NCI-H524 (cell line): ENCODE measurements at places on chromosomes 2 and 18.

DNA sequence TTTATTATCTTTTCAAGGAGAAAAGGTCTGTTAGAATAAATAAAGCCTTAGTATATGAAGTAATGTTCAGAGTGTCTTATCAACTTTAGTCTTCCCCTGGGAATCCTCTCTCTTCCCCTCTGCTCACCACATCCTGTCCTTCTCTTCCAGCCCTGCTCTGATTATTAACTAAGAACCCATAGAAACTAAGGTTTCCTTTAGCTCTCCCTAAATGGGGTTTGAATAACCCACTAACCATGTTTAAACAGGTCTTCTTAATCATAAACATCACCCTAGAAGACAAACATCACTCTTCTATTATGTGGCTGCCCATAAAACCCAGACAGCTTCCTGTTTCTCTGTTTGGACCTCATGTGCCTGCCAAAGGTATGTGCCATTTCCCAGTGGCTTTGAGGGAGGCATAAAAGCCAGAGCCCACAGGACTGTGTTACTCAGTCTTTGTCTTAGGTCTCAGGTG lies 50.1 kb downstream of the SLC14A1 start:
- DNase-seq, result no peak

- DNase-seq, result no peak
Measured at GRCh38 chr18:9249254-9249653, 85.3 kb upstream of the TWSG1 start.

DNA sequence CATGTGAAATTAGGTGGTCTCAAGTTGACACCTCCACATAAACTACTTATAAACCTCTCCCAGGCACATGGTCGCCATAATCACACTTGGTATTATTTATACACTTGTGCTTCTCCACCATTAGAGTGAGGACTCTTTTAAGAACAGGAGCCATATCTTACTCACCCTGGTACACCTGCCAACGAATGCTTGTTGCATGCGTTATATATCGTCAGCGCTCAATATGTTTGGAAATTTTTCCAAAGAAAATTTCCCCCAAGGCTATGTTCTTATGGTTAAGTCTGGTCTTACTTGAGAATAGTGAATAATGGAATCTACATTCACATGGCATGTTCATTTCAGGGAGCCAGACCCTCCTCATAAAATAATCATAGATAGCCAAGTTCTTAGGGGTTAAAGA lies 271.7 kb downstream of the BCL11A start:
- DNase-seq, result no peak

- DNase-seq, result no peak
Measured at GRCh38 chr18:48947092-48947491, 3.7 kb downstream of the SMAD7 start.

GRCh38 chr2:239424337-239425045 lies 23.7 kb upstream of the HDAC4 start:
- no peak for DNase-seq

- no peak for DNase-seq
Measured at GRCh38 chr2:60811491-60812375, 55.7 kb downstream of the PAPOLG start.

GRCh38 chr2:196233805-196234475 lies 62.6 kb upstream of the STK17B start:
- DNase-seq, result no peak

DNA sequence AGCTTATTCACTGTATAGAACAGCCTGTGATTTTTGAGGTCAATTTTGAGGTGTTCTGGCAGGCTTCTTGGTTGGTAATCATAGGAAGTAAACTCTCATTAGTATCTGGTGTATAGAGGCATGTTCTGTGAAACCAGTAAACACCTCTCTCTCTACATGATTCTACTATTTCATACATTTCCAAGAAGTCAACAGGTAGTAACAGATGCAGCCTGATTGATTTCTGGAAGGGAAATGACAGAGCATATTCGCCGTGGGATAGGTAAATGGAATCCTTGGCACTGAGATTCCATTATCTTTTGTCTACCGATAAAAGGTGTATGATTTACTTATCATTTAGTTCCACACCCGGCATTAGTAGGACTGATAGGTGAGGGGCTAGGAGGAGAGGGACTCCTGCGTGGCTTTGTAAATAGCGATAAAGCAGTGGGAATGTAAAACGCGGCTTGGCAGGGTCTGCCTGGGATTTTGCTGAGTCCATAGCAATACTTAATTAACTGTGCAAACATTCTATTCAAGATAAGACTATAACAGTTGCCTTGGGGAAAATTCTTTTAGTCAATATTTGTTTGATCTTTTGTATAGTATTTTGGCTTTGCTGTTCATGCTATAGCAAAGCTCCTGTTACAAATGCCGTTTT lies 32.3 kb downstream of the LYPD6B start:
- DNase-seq, result no peak

DNA sequence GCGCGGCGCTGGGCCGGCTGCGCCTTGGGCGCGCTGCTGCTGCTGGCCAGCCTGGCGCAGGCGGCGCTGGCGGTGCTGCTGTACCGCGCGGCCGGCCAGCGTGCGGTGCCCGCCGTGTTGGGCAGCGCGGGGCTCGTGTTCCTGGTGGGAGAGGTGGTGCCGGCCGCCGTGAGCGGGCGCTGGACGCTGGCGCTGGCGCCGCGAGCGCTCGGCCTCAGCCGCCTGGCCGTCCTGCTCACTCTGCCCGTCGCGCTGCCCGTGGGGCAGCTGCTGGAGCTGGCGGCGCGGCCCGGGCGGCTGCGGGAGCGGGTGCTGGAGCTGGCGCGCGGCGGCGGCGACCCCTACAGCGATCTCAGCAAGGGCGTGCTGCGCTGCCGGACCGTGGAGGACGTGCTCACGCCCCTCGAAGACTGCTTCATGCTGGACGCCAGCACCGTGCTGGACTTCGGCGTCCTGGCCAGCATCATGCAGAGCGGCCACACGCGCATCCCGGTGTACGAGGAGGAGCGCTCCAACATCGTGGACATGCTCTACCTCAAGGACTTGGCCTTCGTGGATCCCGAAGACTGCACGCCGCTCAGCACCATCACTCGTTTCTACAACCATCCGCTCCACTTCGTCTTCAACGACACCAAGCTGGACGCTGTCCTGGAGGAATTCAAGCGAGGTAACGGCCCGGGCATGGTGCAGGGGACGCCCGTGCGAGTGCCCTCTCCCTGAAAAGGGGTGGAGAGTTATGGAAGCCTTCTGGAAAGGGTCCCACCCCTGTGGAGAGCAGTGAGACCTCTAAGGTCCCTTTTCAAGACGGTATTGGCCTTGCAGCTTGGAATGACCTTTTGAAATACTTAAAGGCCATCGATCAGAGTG lies 1.0 kb downstream of the CNNM3 start:
- no peak for DNase-seq

DNA sequence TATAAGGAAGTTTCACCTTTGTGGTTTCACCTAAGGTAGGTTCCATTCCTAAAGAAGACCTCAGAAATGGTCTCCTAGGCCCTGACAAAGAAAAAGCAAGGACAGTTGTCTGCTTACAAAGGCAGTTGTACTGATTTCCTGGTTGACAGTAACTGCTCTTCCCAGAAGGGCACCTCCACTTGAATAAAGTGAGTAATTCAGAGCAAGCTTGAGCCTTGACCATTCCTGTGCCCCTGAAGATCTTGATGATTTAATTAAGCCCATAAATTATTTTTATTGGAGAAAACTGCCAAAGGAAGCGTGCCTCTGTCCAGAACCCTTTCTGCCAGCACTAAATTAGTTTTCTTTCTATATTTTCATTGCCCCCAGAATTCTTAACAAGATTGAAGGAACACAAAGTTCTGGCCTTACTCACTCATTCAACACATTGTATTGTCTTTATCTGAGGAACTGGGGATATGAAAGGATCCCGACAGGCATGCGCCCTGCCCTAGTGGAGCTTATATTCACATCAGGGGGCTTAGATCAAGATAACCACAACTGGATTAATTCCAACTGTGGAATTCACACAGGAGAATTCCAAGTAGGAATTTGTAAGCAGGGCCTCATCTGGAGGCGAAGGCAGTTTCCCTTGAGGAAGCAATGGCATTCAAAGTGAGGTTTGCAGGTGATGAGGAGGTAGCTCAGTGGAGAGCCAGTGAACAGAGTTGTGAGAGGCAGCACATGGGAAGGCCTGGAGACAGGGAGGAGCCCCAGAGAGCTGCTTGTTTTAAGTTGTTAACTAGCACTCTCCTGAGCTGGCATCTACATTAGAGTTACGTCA lies 21.2 kb downstream of the PTRHD1 start:
- no peak for DNase-seq

DNA sequence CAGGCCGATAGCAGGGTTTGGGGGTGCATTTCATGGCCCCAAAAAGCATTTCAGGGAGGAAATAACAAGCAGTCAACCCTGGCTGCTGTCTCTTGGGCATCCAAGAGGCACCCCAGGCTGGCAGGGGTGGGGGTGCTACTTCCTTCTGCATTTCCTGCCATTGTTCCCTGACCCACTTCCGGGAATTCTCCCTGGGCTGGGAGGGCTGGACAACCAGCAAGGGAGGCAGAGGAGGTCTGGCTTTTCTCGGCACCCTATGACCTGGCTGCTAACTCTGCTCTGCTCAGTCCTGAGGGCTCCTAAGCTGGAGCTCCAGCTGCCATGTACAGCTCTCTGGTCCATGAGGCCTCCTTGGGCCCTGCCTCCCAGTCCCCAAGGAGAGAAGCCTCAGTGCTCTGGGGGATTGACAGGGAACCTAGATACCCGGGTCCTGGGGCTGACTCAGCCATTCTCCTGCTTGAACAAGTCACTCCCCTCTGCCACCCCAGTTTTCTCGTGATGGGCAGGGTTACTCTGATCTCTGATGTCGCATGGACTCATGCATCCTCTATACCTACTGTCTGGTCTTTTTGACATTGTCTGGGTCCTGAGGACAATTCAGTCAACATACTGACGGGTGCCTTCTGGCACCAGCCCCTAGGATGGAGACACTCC lies 47.2 kb downstream of the DYSF start:
- DNase-seq, result no peak

GRCh38 chr18:13141209-13141608 lies 77.4 kb upstream of the LDLRAD4 start:
- no peak for DNase-seq

- no peak for DNase-seq
Measured at GRCh38 chr2:164969909-164970690, 14.8 kb upstream of the SLC38A11 start.

DNA sequence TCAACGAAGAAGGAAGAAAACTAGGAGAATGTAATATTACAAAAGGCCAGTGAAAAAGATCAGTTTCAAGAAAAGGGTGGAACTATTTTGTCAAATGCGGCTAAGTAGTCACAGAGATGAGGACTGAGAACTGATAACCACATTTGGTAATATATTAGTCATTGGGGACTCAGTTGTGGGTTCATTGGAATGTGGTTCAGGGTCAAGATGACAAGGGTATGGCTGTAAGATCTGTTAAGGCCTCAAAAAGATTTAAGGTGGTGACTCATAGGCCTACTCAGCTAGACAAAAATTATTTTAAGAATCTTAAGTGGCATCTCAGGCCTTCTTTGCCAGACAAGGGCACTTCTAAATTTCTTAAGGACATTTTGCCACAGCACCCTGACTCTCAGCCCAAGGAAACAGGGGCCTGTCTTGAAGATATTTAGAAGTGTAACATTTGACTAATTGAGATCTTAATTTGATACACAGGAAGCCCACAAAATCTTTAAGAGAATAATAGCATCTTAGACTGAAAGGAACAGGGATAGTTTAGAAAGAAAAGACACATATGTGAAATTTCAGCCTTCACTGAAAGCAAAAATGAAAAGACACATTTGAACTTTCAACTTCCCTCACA lies 81.3 kb downstream of the STRADB start:
- no peak for DNase-seq

- no peak for DNase-seq
Measured at GRCh38 chr2:37583867-37584266, 87.6 kb downstream of the CDC42EP3 start.

GRCh38 chr2:206336861-206337260 lies 62.4 kb downstream of the ZDBF2 start:
- DNase-seq, result no peak

DNA sequence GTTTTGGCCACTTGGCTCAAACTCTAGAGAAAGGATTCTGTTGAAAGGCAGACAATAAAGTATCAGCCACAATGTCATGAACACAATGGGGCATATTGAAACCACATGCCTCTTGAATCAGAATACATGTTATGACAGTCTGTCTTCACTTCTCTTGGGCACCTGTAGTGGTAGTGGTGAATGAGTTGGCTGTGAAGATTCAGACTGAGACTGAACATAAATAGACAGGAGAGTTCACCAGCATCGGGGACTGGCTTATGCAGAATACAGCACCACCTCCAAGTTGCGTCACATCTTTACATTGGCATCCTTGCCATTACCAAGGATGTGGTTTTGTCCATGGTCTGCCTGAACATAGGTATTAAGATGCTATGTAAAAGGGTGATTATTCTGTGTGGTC lies 336.8 kb downstream of the MYCN start:
- no peak for DNase-seq

GRCh38 chr2:85134896-85135659 lies 1.9 kb downstream of the TCF7L1 start:
- peak; percentile 35 for DNase-seq

GRCh38 chr18:2939317-2939716 lies 73.6 kb downstream of the LPIN2 start:
- DNase-seq, result no peak

- DNase-seq, result no peak
Measured at GRCh38 chr18:51397347-51397962, 200.0 kb upstream of the MEX3C start.

GRCh38 chr2:212073360-212073759 lies 465.2 kb downstream of the ERBB4 start:
- DNase-seq, result no peak
